ENCODE measurements at places on chromosomes 1 and 21.

DNA sequence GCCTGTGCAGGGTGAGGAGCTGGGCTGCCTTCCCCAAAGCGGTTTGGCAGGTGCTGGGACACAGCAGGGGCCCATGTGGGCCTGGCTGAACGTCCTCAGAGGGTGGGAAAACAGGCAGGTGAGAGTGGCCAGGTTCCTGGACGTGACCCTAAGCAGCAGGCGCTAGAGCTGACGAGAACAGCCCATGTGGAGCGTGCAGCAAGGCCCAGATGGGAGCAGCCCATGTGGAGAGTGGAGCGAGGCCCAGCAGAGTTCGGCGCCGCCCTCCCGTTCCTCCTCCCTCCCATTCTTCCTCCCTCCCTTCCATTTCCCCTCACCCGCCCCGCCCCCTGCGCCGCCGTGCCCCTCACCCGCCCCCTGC is 314.4 kb upstream of the VAMP3 start:
- DNase-seq, result no peak

DNA sequence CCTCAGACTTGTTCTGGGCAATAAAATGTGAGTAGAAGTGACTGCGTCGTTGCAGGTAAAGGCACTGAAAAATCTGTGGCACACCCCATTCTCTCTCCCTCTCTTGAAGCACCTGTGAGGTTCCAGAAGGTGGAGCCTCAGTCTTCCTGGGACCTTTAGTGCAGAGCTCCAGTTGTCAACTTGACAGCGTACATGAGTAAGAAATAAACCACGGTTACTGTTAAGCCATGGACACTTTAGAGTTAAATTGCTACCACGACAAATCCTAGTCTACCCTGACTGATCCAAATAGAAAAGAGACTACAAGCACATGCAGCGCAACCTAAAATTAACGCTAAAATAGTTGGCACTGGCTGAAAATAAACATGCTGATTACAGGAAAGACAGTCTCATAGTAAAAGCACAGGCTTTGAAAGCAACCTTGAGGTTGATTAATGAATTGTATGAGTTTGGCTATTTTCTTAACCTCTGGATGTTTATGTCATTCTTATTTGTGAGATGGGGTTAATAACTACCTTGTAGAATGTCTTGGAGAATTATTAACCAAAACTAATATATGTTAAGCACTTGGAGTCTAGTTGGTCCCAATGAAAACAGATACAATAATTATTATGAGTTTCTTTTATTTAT is 93.0 kb upstream of the PLPPR4 start:
- DNase-seq, result no peak

DNA sequence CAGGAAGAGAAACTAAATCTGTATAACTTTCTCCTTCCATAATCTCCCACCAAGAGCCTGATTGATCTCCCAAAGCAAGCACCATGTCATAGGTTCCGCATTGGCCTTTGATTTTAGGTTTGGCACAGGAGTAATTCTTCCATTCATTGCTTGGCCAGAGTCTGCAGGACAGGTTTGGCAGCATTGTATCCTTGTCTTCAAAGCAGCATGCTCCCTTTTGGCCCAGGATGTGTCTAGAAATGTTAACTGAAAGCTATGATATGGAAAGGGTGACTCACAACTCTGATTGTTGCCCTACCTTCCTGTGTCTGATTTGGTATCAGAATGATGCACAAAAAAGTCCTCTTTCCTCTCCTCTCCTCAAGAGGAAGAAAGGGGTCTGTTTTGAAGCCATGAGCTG is 824.3 kb upstream of the PRMT6 start:
- no peak for DNase-seq

GRCh38 chr1:33148615-33149014 is 33.2 kb downstream of the TRIM62 start:
- DNase-seq, result no peak

DNA sequence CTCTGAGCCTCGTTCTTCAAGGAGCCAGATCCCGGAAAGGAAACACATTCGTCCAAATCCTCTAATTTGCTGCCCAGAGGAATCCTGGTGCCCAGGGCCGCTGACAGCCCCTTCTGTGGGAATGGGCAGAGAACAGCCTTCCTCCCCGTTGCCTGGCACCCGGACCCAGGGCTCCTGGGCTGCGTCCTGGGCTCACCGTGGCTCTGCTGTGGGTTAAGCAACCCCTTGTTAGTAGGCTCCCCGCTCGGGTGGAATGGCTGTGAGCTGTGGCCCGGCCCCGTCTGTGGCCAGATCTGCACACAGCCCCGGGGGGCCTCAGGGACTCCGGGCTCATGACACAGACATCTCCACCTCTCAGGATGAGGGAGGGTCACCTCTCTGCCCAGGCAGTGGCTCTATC is 122.9 kb upstream of the ARHGEF16 start:
- no peak for DNase-seq

GRCh38 chr1:90007979-90008404 is 13.1 kb downstream of the ZNF326 start:
- DNase-seq, result no peak

- DNase-seq, result no peak
Measured at GRCh38 chr1:108719656-108720435, 7.1 kb downstream of the FNDC7 start.

- DNase-seq, result no peak
Measured at GRCh38 chr1:227033880-227034279, 93.8 kb downstream of the COQ8A start.

DNA sequence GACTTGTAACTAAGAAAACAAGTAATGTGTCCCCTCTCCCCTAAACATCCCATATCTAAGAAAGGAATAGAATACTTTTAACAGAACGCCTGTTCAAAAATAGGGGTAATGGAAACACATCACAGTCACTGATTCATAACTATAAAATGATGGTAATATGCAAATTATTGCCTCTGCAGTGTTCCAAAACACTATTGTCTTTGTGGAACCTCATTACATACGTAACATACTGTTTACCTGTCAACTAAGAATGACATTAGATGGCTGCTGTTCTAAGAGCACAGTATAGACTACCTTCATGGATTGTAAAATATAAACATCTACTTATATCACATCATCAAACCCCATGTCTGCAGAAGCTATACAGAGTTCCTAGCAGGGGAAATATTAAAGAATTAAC is 3.4 kb upstream of the BCL2L15 start:
- no peak for DNase-seq
